ENCODE measurements at places on chromosomes 1 and 21. TPM values are rescaled to one million over a fixed set of nuclear protein-coding genes. Genes with fewer than 3 reads are reported as not detected.

HMGN1 gene
- total RNA-seq, result 266 TPM

- H3K27ac ChIP-seq, result no peak overlapping the region
- H3K36me3 ChIP-seq, result peaks cover 2% of the 10 kb centered on the region
- no peaks in the 10 kb centered on the region for H3K4me1 ChIP-seq
Measured at GRCh38 chr1:17742583-17742982, 12.6 kb upstream of the ACTL8 start.

- no peak overlapping the region for H3K27ac ChIP-seq
- no peak for DNase-seq
- peaks cover 17% of the 10 kb centered on the region for H3K4me1 ChIP-seq
- no peak overlapping the region for H3K4me3 ChIP-seq
Measured at GRCh38 chr1:94993931-94994645, 67.2 kb upstream of the CNN3 start.

DNA sequence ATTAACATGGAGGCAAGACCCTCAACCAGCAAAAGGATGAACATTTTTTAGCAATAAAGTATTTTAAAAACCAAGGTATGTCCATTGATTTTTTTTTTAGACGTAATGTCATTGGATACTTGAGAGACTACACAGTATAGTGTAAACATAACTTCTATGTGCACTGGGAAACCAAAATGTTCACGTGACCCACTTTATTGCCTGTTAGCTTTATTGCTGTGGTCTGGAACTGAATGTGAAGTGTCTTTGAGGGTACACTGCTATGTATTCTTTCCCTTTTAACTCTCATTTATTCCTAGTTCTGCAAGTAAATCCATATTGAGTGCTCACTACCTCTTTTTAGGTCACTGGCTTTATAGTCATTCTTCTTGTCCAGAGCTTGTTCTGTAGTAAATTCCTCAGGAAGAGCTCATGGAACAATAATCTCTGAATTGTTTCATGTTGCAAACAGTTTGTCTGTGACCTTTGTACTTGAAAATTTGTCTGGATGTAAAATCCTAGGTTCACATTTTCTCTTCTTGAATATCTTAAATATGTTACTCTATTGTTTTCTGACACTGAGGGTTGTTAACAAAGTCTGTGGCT lies 20.6 kb downstream of the ABCD3 start:
- H3K27ac ChIP-seq, result no peak overlapping the region
- H3K4me3 ChIP-seq, result no peak overlapping the region
- H3K36me3 ChIP-seq, result peaks cover 7% of the 10 kb centered on the region
- no peak for DNase-seq
- H3K4me1 ChIP-seq, result peaks cover 19% of the 10 kb centered on the region

- H3K36me3 ChIP-seq, result peaks cover 4% of the 10 kb centered on the region
- H3K4me1 ChIP-seq, result peaks cover 13% of the 10 kb centered on the region
- peak overlapping the region; percentile 68 for H3K4me3 ChIP-seq
Measured at GRCh38 chr21:36386031-36386642, 945 bp downstream of the CHAF1B start.

DNA sequence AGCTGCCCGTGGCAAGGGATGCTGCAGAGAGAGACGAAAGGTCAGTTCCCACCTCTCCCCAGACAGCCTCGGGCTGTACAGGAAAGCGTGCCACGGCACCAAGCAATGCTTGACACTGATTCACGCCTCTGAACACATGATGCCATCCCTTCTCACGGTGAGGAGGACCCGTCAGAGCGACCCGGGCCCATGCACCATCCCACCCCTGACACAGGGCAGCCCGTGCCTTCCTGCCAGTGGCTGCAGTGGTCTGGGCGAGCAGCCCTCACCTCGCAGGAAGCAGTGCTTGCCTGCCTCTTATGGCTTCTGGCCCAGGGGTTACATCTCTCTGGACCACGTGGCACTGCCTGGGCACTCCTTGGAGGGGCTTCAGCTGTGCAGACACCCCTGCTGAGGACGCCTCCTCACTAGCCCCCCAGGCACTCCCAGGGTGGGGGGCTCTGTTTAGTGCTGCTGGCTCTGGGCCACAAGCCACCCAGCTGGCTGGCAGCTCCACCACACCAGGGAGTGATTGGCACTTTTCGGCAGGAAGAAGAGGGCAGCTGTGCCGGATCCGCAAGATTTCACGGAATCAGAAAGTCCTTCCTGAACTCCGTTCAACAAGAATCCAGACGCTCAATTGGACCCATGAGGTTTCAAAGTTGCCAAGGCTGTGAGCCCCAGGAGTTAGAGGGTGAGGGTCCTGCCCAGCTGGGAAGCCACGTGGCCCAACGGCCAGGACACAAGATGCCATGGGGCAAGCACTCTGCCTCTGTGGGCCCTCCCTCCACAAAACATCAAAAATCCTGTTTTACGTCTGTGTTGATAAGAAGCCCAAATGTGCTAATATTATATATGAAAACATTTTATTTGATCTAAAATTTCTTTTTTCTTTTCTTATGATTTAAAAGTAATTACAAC lies 34.8 kb upstream of the SLC19A1 start:
- H3K4me3 ChIP-seq, result no peak overlapping the region
- peaks cover 1% of the 10 kb centered on the region for H3K36me3 ChIP-seq
- H3K4me1 ChIP-seq, result peaks cover 10% of the 10 kb centered on the region
- peaks cover 5% of the 10 kb centered on the region for H3K27me3 ChIP-seq
- peak; percentile 85 for DNase-seq

Data from chondrocyte (in vitro differentiated cells).